ENCODE measurements at places on chromosomes 13 and 19.

- DNase-seq = peak; percentile 83
Observed at GRCh38 chr13:26449063-26449848, 108.2 kb upstream of the WASF3 start.

DNA sequence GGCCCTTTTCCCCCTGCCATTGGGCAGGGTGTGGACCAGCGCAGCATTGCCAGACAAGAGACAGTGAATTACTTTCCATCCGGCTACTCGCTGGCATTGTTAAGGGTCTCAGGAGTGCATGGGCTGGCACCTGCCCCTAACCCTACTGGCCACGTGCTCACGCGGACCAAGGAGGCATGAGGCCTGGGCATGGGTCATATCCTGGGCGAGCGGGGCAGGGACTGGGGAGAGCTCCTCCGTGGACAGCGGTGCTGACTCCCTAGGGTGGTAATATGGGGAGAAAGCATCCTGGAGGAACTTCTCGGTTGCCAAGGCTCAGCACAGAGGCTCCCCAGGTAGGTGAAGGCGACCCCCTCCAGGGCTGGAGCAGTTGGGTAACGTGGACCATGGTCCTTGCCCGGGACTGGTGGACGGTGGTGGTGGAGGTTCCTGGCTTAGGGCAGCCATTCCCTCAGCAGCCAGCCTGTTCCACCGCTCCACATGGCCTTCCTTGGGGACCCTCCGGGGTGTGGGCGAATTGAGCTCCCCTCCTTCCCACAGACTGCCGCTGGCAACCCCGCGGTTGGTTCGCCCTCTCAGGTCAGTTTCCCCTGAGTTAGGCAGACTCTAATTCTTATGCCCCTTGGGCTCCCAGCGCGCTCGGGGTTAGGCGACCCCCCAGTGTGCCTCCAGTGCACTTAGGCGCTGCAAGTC lies 465.1 kb downstream of the SLITRK5 start:
- DNase-seq = no peak

DNA sequence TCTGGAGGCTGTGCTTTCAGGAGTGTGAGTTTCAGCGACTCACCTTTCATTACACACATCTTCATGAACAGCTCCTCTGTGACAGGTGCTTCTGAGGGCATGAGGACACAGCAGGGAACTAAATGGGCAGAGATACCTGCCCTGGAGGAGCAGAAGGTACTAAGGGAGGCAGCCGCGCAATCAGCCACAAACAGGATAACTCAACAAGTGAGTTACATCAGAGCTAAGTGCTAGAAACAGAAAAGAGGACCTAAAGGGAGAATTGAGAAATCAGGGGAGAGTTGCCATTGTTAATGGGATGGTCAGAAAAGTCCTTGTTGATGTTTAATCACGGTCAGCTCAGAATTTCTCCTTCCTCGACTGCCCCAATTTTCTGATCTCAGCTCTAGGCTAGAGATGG lies 42.5 kb downstream of the SYDE1 start:
- DNase-seq = no peak

DNA sequence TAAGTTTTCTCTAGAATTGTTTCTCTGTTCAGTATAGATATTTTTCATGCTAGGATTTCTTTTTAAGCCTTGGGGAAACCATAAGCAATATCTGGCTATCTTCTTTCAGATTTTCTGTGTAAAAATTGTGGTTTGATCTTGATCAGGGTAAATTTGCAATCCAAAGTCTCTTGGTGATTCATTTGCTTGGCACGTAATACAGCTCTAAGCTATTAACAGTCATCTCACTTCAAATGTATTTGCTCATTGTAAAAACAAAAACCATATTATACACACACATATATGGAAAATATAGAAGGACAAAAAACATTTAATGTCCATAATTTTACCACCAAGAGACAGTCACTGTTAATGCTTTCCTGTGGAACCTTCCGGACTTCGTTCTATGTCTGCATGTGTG lies 191.0 kb downstream of the SHISA2 start:
- DNase-seq = peak; percentile 77

DNA sequence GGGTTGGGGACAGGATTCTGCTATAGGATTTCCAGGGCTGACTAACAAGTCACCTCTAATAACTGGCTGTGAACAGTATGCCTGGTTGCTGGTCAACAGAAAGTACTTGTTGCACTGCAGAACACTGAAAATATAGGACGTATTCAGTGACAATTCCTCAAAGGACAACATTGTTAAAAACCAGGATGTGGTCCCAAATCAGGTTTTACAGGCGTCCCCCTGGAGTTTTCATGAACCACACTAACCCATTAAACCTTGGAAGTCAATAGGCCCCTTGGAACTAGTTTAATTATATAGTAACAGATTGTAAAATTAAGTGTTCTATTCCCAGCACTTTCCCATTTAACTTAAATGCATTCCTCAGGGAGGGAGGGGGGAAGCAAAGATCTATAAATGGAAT lies 495.4 kb downstream of the TBC1D4 start:
- no peak for DNase-seq

GRCh38 chr13:39144941-39145533 lies 106.8 kb downstream of the NHLRC3 start:
- DNase-seq = peak; percentile 47

GRCh38 chr13:91721413-91721812 lies 323.0 kb downstream of the GPC5 start:
- no peak for DNase-seq

- no peak for DNase-seq
Observed at GRCh38 chr13:105679838-105680237, 855.6 kb downstream of the EFNB2 start.

DNA sequence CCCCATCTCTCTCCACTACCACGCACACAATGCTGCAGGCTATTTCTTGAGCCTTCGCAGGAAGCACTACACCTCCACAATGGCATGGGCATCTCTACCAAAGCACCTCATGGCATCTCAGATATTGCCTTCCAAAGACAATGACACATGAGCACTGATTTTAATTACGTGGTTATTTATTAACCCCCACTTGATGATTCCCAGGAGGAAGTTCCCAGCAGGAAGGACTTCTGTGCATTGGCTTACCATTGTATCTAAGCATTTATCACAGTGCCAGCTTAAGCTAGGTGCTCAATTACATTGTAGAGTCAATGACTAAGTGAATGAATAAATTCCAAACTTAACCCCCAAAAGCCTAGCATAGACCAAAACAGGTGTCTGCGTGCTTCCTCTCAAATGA lies 101.4 kb downstream of the ABCC4 start:
- DNase-seq = no peak

DNA sequence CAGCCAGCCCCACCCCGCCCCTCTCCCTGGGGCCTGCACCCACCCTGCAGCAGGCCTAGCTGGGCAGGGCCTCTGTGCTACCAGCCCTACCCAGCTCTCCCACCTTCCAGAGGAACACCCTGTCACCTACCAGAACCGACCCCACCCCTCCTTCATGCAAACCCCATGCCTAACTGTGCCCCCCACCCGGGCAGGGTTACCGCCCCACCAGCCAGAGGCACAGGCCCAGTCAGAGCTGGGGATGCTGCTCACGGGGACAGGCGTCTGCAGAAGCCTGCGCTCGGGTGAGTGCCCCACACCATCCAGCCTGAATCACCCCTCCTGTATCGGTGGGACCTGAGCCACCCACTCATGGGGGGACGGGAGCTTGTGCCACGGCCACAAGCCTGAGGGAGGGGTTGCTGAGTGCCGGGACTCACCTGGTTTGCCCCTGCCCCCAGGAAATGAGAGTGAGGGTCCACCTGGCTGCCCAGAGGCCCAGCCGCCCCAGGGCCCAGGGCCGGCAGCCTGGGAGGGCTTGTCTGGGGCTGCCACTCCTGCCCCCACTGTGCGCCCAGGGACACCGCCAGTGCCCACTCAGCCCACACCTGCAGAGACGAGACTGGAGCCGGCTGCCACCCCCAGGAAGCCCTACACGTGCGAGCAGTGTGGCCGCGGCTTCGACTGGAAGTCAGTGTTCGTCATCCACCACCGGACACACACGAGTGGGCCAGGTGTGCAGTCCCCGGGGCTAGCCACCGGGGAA lies 3.8 kb downstream of the ZNF446 start:
- no peak for DNase-seq

Measured in HT1080 (cell line).